Testis (tissue), 5 donors: ENCODE measurements at places on chromosomes 1 and 21. TPM values are rescaled to one million over a fixed set of nuclear protein-coding genes. Genes with fewer than 3 reads are reported as not detected.
A peak's percentile ranks its signal among the peaks of the same experiment; 100 is the strongest.

- DNase-seq: peak; percentile 30
- H3K27me3 ChIP-seq: no peaks in the 10 kb centered on the region
- no peak overlapping the region for H3K27ac ChIP-seq
- peaks cover 10% of the 10 kb centered on the region for H3K4me1 ChIP-seq
These were observed 68.9 kb downstream of the TENT5C start for GRCh38 chr1:117674521-117675400.

DNA sequence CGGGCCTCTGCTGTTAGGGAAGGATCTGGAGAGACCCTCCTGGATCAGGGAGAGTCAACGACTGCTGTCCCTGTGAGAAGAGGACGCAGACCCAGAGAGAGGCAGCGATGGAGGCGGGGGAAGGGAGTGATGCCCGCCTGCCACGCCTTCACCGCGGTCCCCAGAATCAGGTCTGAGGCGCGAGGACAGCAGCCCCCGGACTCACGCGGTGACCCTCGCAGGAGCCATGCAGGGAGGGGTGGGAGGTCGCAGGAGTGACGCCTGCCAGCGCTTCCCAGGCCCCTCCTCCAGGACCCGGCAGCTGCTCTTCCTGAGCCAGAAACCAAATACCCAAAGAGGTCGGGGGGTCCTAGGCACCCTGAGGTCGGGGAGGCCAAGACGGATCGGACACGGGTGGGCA, 6.2 kb upstream of the TNFRSF4 start:
- H3K27ac ChIP-seq: no peak overlapping the region
- no peaks in the 10 kb centered on the region for H3K27me3 ChIP-seq
- no peaks in the 10 kb centered on the region for H3K4me1 ChIP-seq
- H3K36me3 ChIP-seq: no peaks in the 10 kb centered on the region
- DNase-seq: no peak

The OMA1 gene
- 10.9 TPM for polyA plus RNA-seq

The NR1I3 gene
- polyA plus RNA-seq: 0.57 TPM

GRCh38 chr1:181647314-181648035, 164.2 kb downstream of the CACNA1E start:
- no peak overlapping the region for H3K4me3 ChIP-seq
- H3K36me3 ChIP-seq: no peaks in the 10 kb centered on the region
- no peaks in the 10 kb centered on the region for H3K27me3 ChIP-seq
- H3K4me1 ChIP-seq: no peaks in the 10 kb centered on the region
- no peak overlapping the region for H3K27ac ChIP-seq

GRCh38 chr1:46519209-46519608, 29.6 kb downstream of the DMBX1 start:
- H3K4me1 ChIP-seq: peaks cover 9% of the 10 kb centered on the region
- no peak overlapping the region for H3K4me3 ChIP-seq
- no peak overlapping the region for H3K27ac ChIP-seq
- H3K36me3 ChIP-seq: no peaks in the 10 kb centered on the region
- DNase-seq: no peak

DNA sequence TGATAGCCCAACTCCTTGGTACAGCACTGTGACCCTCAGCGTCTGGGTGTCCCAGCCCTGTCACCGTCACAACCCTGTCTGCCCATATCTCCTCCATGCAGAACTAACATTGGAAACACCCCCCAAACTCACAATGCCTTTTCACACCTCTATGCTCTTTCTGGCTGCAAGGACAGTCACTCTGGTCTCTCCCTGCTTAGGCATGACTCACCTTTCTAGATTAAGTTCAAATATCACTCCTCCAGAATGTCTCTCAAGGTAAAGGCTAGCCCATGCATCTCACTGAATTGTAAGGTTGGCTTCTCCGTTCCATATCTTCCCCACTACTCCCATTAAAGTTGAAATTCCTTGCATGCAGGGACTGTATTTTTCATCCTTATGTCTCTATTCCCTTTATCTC, 17.0 kb upstream of the CAPN8 start:
- no peak for DNase-seq
- no peak overlapping the region for H3K27ac ChIP-seq
- H3K27me3 ChIP-seq: no peaks in the 10 kb centered on the region
- H3K4me3 ChIP-seq: no peak overlapping the region
- no peaks in the 10 kb centered on the region for H3K4me1 ChIP-seq
- no peaks in the 10 kb centered on the region for H3K36me3 ChIP-seq

The SERPINC1 gene
- polyA plus RNA-seq: 0.75 TPM

- no peak overlapping the region for H3K27ac ChIP-seq
- DNase-seq: no peak
- H3K4me1 ChIP-seq: no peaks in the 10 kb centered on the region
These were observed 135.9 kb downstream of the TPR start for GRCh38 chr1:186239171-186239570.

The PCAT6 gene
- polyA plus RNA-seq: 80.5 TPM

- no peaks in the 10 kb centered on the region for H3K4me1 ChIP-seq
- no peak overlapping the region for H3K4me3 ChIP-seq
- no peak overlapping the region for H3K27ac ChIP-seq
- no peaks in the 10 kb centered on the region for H3K27me3 ChIP-seq
- no peak for DNase-seq
These were observed 8.2 kb downstream of the HMCN1 start for GRCh38 chr1:185742403-185742802.

- H3K4me3 ChIP-seq: no peak overlapping the region
- no peaks in the 10 kb centered on the region for H3K27me3 ChIP-seq
- no peaks in the 10 kb centered on the region for H3K4me1 ChIP-seq
- H3K27ac ChIP-seq: no peak overlapping the region
These were observed 304.8 kb downstream of the PTPRC start for GRCh38 chr1:198943484-198944187.

The COL9A2 gene
- polyA plus RNA-seq: 3.5 TPM

The LCE3D gene
- not detected for polyA plus RNA-seq

GRCh38 chr1:156502894-156503697, 2.5 kb upstream of the MEF2D start:
- H3K4me3 ChIP-seq: no peak overlapping the region
- H3K27ac ChIP-seq: peak overlapping the region; percentile 100
- H3K4me1 ChIP-seq: peaks cover 56% of the 10 kb centered on the region

- DNase-seq: no peak
- H3K27me3 ChIP-seq: no peaks in the 10 kb centered on the region
- H3K4me3 ChIP-seq: no peak overlapping the region
- H3K36me3 ChIP-seq: no peaks in the 10 kb centered on the region
- peaks cover 23% of the 10 kb centered on the region for H3K4me1 ChIP-seq
These were observed 74.3 kb downstream of the LAMC1 start for GRCh38 chr1:183097438-183098051.

DNA sequence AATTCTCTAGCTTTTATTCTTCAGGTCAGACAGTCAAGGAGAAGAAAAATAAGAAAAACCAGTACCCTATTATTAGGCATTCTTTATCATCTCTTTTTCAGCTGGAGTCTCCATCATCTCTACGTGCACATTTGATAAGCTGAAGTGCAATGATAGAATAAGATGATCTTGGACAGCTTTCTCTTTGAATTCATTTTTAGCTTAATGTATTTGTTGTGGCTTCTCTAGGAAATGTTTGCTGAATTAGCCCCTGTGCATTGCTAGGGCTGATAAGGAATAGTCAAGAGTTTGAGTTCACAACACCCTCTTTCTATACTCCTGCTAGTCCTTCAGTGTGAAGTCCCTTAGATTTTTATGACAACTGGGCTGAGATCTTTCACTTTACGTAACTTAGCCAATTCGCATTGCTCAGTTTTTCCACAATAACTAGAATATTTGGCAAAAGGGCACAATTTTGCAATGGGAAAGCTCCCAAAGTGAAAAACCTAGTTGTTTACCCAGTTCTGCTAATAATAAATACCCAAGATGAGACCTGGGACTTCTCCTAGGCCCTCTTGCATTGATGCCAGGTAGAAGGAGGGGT, 7.0 kb upstream of the KCNJ15 start:
- no peaks in the 10 kb centered on the region for H3K36me3 ChIP-seq
- DNase-seq: no peak
- no peaks in the 10 kb centered on the region for H3K27me3 ChIP-seq
- H3K27ac ChIP-seq: no peak overlapping the region

GRCh38 chr1:180173952-180174351, 19.3 kb downstream of the QSOX1 start:
- H3K27me3 ChIP-seq: no peaks in the 10 kb centered on the region
- H3K36me3 ChIP-seq: no peaks in the 10 kb centered on the region
- H3K4me3 ChIP-seq: no peak overlapping the region
- DNase-seq: peak; percentile 91
- H3K4me1 ChIP-seq: peaks cover 14% of the 10 kb centered on the region

The PALMD gene
- 12.9 TPM for polyA plus RNA-seq

DNA sequence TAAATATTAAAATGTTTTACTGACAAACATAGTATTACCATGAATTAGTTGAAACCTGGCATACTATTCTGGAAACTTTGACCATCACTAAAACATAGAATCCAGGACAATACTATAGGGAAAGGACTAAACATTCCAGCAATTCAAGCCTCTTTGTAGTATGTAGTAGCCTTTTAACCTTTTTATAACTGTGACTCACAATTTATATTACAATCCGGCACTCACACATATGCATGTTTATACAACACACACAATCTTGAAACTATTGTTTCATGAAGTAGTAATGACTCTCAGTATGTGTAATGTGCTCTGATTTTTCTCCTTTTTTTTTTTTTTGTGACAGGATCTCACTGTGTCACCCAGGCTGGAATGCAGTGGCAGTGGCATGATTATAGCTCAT, 64.3 kb downstream of the ANKRD13C start:
- no peaks in the 10 kb centered on the region for H3K36me3 ChIP-seq
- DNase-seq: no peak
- no peaks in the 10 kb centered on the region for H3K4me1 ChIP-seq
- H3K4me3 ChIP-seq: no peak overlapping the region
- no peaks in the 10 kb centered on the region for H3K27me3 ChIP-seq

GRCh38 chr1:228238461-228238860, 30.6 kb downstream of the OBSCN start:
- no peaks in the 10 kb centered on the region for H3K36me3 ChIP-seq
- no peaks in the 10 kb centered on the region for H3K4me1 ChIP-seq
- no peak overlapping the region for H3K27ac ChIP-seq
- H3K4me3 ChIP-seq: no peak overlapping the region

DNA sequence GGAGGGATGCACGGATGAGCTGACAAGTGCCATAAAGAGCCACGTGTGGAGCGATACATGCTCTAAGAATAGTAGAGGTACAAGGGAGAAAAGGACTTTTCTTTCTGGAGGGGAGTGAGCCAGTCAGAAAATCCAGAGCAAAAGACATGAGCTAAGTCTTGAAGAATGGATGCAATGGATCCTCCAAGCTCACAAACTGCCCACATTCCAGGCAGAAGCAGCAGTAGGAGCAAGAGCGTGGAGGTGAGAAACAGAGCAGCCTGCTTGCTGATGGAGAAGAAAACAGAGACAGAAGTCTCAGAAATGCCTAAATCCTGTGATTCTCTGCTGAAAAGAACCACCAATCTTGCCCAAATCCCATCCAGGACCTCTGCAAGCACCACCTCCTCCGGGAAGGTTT, 78.2 kb upstream of the RALGPS2 start:
- no peak overlapping the region for H3K27ac ChIP-seq
- DNase-seq: no peak
- no peaks in the 10 kb centered on the region for H3K4me1 ChIP-seq
- H3K27me3 ChIP-seq: no peaks in the 10 kb centered on the region
- H3K4me3 ChIP-seq: no peak overlapping the region

GRCh38 chr1:234684856-234685255, 74.9 kb upstream of the IRF2BP2 start:
- H3K27ac ChIP-seq: no peak overlapping the region
- DNase-seq: no peak
- H3K36me3 ChIP-seq: no peaks in the 10 kb centered on the region
- no peaks in the 10 kb centered on the region for H3K27me3 ChIP-seq
- peaks cover 17% of the 10 kb centered on the region for H3K4me1 ChIP-seq

The AMY2A gene
- 0.63 TPM for polyA plus RNA-seq

GRCh38 chr1:159554261-159554660, 18.5 kb upstream of the OR10J5 start:
- no peak for DNase-seq
- H3K27me3 ChIP-seq: no peaks in the 10 kb centered on the region
- H3K4me3 ChIP-seq: no peak overlapping the region
- H3K4me1 ChIP-seq: no peaks in the 10 kb centered on the region

DNA sequence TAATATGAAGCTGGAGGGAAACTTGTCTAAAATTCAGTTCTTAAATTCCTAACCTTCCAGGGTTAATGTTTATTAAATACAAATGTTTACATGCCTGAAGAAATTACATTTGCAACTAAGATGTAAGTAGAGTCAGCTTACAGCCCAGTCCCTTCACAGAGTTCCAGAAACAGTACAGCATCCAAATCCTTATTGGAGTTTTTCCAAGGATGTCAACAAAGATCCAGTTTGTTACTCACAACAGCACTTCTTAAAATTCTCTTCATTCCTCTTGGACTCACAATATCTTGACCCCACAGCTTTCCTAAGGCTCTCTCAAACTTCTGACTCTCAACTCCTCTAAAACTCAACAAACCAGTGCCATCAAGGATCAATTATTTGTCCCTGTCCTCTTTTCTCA, 50.1 kb upstream of the RWDD3 start:
- no peaks in the 10 kb centered on the region for H3K36me3 ChIP-seq
- H3K27ac ChIP-seq: no peak overlapping the region
- DNase-seq: no peak
- H3K27me3 ChIP-seq: no peaks in the 10 kb centered on the region
- no peak overlapping the region for H3K4me3 ChIP-seq
- H3K4me1 ChIP-seq: no peaks in the 10 kb centered on the region

GRCh38 chr1:170939476-170939875, 4.1 kb downstream of the MROH9 start:
- no peaks in the 10 kb centered on the region for H3K27me3 ChIP-seq
- no peaks in the 10 kb centered on the region for H3K4me1 ChIP-seq
- DNase-seq: no peak
- no peaks in the 10 kb centered on the region for H3K36me3 ChIP-seq

The RBP7 gene
- polyA plus RNA-seq: 35.3 TPM

The AUNIP gene
- 28.5 TPM for polyA plus RNA-seq

The FOXD2 gene
- polyA plus RNA-seq: 0.26 TPM

DNA sequence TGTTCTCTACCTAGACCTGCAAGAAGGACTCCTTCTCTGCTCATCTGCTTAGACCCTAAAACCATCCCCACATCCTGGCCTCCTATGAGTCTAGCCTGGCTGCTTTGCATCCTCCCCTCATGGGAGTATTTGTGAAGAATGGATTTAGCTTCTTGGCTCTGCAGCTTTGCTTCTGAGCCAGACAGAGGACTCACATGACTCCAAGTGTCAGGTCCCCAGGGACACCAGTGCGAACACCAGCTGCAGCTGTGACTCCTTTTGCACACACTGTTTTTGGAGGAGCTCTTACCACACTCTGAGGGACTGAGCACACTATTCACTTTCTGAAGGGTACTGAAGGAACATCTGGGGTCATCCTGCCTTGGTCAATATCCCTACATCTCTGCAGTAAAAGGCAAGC, 131.8 kb upstream of the SGIP1 start:
- peaks cover 20% of the 10 kb centered on the region for H3K4me1 ChIP-seq
- no peaks in the 10 kb centered on the region for H3K27me3 ChIP-seq
- no peaks in the 10 kb centered on the region for H3K36me3 ChIP-seq

The GBP5 gene
- 12.0 TPM for polyA plus RNA-seq

DNA sequence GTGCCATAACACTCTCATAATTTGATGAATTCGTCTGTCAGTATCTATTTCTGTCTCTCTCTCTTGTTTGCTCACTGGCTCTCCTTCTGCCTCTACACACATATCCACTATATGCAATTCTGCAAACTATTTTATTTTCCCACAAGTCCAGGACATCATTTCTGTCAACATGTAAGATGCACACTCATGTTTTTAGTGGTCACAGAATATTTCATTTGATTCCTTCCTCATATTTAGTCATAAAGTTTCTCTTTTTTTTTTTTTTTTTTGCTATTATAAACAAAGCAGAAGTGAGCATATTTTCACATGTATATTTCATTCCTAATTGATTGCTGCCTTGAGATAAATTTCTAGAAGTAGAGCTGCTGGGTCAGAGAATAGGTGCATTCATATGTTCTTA, 165.3 kb downstream of the PGBD5 start:
- H3K27me3 ChIP-seq: no peaks in the 10 kb centered on the region
- H3K4me3 ChIP-seq: no peak overlapping the region
- no peaks in the 10 kb centered on the region for H3K36me3 ChIP-seq
- H3K27ac ChIP-seq: no peak overlapping the region
- no peaks in the 10 kb centered on the region for H3K4me1 ChIP-seq
